ENCODE measurements at places on chromosomes 3 and 15. TPM values are rescaled to one million over a fixed set of nuclear protein-coding genes. Genes with fewer than 3 reads are reported as not detected.

Gene KBTBD12
- total RNA-seq: not detected

Gene EFHB
- total RNA-seq: under 0.01 TPM

Gene MORF4L1
- 485 TPM for total RNA-seq

Gene SUCLG2
- total RNA-seq: 34.6 TPM

Gene ATP8B4
- total RNA-seq: 0.54 TPM

Gene CELF6
- total RNA-seq: not detected

Gene CYP19A1
- total RNA-seq: not detected

Gene MESP1
- total RNA-seq: under 0.01 TPM

DNA sequence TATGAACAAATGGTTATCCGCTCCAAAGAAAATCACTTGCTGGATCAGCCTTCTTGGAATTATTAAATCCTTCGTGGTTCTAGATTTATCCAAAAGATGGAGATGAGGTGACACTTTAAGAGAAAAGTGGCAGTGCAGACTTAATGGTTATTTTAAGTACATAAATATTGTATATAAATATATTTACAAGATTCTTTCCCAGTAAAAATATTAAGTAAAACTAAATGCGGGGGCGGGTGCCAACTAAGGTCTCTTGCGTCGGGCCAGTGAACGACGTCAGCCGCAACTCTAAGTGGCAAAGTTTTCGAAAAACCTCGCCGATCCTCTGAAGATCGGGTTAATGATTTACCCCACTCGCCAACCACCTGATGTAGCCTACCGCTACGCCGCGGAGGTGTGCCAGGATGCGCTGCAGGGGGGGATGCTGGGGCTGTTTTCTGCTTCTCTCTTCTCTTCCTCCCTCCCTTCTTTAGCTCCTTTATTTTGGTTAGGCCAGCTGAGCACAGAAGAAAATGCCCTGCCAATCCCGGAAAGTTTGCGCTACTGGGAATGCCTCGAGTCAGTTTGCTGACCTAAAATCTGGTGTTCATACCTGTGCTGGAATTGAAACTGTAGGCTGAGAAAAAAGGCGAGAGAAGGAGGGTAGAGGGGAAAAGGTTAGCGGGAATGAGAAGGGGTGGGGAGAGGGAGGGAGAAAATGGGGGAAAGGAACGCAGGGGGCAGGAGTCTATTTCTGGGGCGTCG is 7.6 kb upstream of the FOXB1 start:
- no peak for DNase-seq

DNA sequence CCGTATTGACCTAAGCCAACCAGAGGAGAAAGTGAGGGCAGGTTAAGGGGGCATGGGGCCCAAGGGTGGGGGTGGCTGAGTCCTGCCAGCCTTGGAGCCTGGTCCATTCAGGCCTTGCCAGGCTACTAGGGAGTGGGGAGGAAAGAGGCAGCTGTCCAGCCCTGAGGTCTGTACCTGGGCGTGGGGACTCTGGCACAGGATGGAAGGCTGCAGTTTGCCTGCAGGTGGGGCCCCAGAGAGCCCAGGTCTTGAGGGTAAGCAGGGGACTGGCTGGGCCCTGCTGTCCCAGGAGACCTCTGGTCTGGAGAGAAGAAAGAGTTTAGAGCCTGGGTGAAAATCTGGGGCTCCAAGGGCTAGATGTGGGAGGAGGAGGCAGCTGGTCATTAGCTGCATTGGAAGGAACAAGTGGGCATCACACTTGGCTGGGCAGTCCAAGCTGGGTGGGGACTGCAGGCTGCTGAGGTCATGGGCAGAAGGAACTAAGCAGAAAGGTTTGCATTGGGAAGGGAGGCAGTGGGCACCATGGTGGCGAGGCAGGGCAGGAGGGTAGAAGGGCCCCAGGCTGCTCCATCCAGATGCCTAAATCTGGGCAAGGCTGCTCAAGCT is 108.4 kb downstream of the OXNAD1 start:
- DNase-seq: no peak

DNA sequence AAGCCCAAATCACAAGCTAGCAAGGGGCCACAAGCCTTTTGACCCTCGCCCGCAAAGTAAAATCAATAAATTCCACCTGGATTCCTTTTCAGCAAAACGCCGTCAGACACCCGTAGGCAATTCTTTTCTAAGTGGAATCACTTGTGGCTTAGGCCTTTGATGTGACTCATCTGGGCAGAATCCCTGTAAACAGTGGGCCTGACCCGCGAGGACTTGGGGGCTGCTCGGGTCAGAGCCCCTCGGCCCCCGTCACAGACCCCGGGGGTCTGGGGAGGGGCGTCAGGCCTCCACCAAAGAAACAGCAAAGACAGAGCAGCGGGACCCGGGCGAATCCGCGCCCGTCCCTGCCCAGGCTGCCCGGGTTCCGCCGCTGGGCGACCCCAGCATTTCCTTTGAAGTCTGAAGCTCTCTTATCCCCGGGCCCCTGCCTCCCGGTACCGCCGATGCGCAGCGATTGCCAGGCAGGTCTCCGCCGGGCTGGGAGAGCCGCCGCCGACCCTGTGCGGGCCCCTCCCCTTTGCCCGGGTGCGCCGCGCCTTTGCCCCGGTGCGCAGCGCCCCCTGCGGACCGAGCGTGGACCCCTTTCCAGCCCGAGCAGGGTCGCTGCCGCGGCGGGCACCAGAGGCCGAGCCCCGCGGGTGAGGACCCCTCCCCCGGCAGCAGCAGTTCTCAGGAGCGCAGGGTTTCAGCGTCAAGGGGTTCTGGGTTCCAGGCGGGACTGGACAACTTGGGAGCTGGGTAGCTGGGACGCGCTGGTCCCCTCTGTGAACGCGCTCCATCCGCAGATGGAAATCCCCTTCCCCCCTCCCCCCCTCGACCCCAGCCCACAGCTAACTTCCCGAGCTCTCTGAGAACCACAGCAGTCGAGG is 178.3 kb downstream of the UACA start:
- DNase-seq: peak; percentile 24

GRCh38 chr3:100106094-100106493 is 8.2 kb downstream of the FILIP1L start:
- DNase-seq: no peak

GRCh38 chr15:48458876-48459275 is 127.6 kb downstream of the DUT start:
- peak; percentile 64 for DNase-seq

GRCh38 chr3:191848818-191849217 is 387.9 kb downstream of the PYDC2 start:
- DNase-seq: no peak

- DNase-seq: peak; percentile 51
These were observed at the start of gene MYD88 for GRCh38 chr3:38138349-38139190. MYD88 (plus strand) TSS chr3:38138661; CDS start chr3:38138701, 40 bp downstream.

DNA sequence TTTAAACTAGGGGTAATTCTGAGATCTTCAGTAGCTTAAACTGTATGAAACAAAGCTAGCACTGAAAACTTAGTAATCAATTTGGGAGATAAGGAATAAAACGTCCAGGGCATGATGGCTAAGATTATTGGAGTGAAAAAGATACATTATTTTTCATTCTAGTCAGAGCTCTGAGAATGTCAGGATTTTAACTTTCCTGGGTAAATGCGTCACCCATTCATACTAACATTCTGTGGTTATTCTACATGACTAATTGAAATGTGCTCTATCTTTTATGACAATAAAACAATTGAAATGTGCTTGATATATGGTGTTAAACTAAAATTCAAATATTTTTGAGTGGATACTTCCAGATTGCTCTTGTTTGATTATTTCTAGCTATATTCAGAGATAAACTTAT is 626.0 kb downstream of the EDEM1 start:
- no peak for DNase-seq

DNA sequence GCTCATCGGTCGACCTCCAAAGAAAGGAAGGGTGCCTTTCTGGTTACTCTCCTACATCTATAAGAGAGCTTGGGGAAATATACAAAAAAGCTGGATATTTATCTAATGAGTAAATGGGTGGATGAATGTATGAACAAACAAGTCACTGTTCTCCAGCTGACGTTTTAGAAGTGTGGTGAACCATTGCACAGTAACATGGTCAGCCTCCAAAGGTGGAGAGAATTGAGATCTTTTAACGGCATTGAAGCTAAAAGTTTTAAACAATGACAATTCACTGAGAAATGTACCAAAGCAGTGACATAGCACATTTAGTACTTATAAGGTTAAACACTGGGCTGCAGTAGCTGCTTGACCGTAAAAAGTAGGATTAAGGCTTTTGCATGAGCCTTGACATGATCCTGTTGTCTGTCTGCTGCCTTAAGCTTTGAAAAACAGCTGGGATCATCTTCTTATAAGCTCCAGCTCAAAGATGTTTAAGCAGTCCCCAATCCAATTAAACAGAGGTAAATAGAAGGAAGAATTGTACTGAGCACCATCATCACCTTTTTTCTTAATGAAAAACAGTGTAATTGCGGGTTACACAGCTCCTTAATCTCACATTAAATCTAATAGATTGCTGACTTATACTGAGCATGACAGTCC is 222.9 kb downstream of the WDR72 start:
- no peak for DNase-seq

DNA sequence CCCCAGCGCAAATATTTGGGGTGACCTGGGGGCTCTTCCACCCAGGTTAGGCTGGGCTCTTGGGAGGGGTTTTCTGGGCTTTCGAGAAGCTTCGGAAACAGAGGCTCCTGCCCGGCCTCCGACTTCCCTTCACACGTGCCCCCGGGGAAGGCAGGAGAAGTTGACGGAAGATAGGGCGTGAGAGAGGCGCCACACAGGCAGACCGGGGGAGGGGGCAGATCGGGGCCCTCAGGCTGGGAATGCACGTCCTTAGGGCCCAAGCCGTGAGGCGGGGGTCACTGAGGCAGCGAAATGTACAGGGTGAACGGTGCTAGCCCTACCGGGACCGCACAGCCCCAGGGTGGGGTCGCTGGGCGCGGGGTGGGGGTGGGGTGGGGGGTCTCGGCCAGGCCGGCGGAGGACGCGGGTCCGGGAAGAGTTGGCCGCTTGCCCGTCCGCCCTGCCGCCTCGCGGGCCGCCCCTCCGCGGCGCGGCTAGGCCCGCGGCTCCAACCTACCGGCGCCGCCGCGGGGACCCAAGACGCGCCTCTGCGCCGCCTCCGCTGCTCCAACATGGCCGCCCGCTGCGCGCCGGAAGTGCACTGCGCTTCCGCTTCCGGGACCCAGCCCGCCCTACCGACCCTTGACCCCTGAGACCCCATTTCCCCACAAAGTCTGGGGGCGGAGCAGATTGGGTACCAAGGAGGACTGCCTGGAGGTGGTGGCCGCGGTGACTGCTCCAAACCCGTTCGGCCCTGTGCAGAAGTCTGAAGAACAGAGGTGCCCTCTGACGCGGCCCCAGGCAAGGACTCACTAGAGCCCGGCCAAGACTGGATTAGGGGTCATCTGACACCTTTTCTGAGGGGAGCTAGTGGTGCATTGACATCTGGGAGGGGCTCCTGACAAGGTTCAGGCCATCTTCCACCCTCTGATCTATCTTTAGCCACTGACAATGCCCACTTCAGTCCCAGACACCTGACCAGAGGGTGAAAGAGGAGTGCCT is at the start of gene CCDC71:
TSS of gene CCDC71 (minus strand) at position 561 of the 981 bp plus-strand sequence. CDS start 2,123 bp downstream, outside the sequence.
- DNase-seq: peak; percentile 51

DNA sequence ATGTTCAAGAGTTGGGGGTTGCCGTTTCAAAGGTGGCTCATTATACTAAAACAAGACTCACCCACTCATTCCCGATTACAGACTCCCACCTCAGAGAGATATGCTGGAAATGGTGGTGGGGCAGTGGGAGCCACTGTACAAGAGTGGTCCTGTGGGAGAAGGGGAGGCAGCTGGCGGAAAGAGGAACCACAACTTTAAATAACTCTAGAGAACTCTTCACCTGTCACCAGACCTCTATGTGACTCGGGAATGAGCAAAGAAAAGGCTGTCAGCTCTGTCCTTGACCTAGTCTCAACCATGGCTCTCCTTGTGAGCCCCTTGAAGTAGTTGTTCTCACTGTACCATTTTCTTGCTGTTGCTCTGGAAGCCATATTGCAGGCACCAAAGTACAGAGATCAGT is 293.8 kb downstream of the CHST2 start:
- no peak for DNase-seq

GRCh38 chr3:56878074-56878473 is 76.3 kb upstream of the ARHGEF3 start:
- DNase-seq: peak; percentile 24

- no peak for DNase-seq
These were observed 532.4 kb upstream of the GBE1 start for GRCh38 chr3:82293867-82294266.

- DNase-seq: no peak
These were observed at the start of gene CADPS for GRCh38 chr3:62874711-62875557. CADPS (minus strand) TSS chr3:62875416; CDS start chr3:62875029, 387 bp downstream.

DNA sequence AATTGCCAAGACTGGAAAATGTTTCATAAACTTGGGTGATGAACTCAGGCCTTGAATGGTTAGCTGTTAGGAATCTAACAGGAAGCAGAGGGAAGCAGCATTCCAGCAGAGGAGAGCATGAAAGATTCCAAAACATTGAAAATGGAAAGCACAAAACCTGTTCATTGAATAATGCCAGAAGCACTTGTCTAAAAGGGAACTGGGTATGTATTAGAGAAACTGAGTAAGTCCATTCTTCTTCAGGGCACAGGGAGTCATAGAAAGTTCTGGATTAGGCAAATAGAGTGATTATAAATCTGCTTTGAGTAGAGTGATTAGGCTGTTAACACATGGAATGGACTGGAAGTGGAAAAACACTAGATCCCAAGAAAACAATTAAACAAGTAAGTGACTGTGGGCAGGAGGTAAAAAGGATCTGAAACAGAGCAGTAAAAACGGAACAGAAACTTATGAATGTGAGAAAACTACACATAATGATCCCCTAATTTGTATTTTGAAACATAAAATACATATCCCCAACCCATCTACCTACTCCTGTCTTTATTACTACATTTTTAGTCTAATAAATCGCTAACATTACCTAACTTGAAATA is 343.4 kb downstream of the TBC1D5 start:
- no peak for DNase-seq

DNA sequence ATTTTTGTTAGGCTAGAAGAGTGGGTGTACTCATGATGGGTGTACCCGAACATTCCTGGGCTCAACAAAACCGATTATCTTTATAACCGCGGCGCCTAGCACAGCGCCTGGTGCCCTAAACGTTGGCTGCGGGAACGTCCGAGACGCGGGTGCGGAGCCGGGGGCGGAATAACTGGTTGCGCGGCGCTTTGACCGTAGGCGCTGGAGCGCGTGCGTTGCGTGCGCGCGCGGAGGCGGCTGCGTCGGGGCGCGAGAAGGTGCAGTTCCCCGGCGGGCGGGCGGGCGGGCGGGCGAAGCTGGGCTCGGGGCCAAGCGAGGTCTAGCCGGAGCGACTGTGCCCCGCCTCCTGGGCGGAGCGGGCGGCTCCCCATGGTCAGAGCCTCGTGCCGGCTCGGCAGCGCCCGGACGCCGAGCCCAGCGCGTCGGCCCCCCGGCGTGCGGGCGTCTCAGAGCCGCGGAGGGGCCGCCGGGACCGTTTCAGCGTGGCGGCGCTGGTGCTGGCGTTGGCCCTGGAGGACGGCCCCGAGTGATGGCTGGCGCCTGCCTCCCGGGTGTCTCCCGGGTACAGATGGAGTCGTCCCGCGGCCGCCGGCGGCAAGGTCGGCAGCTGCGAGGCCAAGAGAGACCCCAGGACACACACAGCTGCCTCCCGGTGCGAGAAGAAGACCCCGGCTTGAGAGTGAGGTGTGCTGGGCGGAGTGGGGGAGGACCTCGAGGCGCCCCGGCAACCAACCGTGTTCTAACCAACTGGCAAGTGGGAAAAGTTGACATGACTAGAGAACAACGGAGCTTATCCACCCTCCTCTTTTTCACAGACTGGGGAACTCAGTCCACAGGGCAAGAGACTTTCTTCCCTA is at the start of gene PLAAT1:
TSS of gene PLAAT1 (plus strand) at position 373 of the 857 bp plus-strand sequence. CDS start 14,429 bp downstream, outside the sequence.
- peak; percentile 19 for DNase-seq

GRCh38 chr15:73328149-73328820 is 40.5 kb downstream of the HCN4 start:
- DNase-seq: no peak
